Effector CD4-positive, alpha-beta T cell (primary cell): ENCODE measurements at places on chromosomes 4 and X.

GRCh38 chrX:2732649-2733048 is 19.2 kb upstream of the XG start:
- DNase-seq: no peak

GRCh38 chr4:84503495-84504437 is 4.7 kb upstream of the NKX6-1 start:
- no peak for DNase-seq

DNA sequence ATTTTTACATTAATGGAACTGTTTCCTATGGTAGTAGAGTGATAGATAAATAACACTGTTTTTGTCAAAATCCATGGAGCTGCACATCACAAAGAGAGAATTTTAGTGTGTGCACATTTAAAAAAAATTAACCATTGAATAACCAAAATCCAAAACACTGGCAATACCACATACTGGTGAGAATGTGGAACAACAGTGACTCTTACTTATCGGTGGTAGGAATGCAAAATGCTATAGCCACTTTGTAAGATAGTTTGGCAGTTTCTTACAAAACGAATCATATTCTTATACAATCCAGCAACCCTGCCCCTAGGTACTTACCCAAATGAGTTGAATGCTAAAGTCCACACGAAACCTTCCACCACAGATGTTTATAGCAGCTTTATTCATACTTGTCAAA is 229.6 kb upstream of the GPR101 start:
- DNase-seq: no peak

DNA sequence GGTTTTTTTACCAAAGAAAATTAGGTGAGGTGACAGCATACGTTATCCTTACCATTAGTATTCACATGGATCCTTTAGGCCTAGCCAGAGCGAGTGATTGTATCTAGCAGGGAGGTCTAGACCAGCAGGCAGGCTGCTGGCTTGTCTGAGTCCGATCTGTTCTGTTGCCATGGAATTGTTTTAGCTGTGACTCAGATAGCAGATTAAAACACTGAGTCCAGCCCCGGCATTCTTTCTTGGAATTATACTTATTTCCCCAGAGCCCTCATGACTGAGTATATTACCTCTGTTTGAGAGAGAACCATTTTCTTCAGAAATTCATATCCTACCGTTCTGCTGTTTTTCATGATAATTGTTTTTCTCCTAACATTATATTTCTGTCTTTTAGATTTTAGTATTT is 37.4 kb downstream of the OCRL start:
- DNase-seq: no peak

DNA sequence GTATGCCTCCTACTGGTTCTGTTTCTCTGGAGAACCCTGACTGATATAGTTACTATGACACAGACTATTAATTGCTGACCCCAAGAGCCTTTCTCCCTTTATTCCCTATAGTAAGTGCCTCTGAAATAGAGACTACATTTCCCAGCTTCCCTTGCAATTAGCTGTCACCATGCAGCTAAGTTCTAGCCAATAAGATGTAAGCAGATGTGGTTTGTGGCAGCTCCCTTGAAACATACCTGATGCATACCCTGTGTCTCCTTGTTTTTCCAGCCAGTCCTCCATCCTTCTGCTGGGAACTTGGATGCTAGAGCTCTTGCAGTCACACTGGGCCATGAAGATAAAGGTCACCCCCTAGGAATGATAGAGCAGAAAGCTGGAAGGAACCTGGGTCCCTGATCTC is 9.7 kb upstream of the TMEM165 start:
- DNase-seq: no peak

- DNase-seq: no peak
These were observed 161.3 kb upstream of the USP38 start for GRCh38 chr4:143023239-143023918.

DNA sequence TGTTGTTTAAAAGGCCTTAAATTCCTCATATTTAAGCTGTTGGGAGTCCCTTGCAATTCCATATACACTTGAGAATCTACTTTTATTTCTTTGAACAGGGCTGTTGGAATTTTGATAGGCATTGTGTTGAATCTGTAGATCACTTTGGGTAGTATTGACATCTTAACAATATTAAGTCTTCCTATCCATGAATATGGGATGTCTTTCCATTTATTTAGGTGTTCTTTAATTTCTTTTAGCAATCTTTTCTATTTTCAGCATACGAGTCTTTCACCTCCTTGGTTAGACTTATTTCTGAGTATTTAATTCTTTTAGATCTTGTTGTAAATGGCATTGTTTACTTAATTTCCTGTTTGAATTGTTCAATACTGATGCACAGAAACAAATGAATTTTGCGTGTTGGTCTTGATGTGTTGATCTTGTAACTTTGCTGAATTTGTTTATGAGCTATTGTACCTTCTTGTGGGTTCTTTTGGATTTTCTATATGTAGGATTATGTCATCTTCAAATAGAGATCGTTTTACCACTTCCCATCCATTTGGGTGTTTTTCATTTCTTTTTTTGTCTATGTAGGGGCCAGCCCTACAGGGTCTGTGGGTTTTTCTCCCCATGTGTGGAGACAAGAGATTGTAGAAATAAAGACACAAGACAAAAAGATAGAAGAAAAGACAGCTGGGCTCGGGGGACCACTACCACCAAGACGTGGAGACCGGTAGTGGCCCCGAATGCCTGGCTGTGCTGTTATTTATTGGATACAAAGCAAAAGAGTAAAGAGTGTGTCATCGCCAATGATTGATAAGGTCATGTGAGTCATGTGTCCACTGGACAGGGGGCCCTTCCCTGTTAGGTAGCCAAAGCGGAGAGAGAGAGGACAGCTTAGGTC is 18.2 kb upstream of the CTBP1 start:
- DNase-seq: no peak
